Right lung (tissue), 10 donors: ENCODE measurements at places on chromosomes 7 and 10. TPM values are rescaled to one million over a fixed set of nuclear protein-coding genes. Genes with fewer than 3 reads are reported as not detected.

GRCh38 chr7:16836481-16836880 is 31.7 kb upstream of the AGR2 start:
- DNase-seq, result no peak

DNA sequence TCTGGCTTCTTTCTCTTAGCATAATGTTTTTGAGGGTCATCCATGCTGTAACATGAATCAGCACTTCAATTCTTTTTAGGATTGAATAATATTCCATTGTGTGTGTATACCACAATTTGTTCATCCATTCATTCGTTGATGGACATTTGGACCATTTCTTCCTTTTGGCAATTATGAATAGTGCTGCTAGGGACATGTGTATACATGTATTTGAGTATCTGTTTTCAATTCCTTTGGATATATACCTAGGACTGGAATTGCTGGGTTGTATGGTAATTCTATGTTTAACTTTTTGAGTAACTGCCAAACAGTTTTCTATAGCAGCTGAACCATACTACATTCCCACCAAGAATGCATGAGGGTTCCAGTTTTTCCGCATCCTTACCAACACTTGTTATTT is 39.2 kb downstream of the GBF1 start:
- DNase-seq, result no peak

- DNase-seq, result no peak
Observed at GRCh38 chr7:48096273-48096672, 7.2 kb downstream of the UPP1 start.

GRCh38 chr10:132407846-132408278 is 10.9 kb downstream of the PWWP2B start:
- peak; percentile 80 for DNase-seq

DNA sequence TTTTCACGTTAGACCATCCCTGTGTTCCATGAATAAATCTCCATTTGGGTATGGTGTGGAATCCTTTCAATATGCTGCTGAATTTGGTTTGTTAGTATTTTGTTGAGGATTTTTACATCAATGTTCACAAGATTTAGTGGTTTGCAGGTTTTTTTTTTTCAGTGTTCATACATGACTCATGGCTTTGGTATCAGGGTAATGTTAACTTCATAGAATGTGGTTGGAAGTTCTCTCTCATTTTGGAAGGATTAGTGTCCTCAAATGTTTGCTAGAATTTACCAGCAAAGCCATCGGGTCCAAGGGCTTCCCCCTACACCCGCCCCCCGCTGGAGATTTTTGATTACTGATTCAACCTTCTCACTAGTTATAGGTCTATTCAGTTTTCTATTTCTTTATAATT is 398.0 kb downstream of the NXPH1 start:
- no peak for DNase-seq

GRCh38 chr10:13117841-13118783 is 18.1 kb downstream of the OPTN start:
- DNase-seq, result no peak

The LAMB4 gene
- 0.10 TPM for polyA plus RNA-seq

The SLC18A3 gene
- polyA plus RNA-seq, result not detected

The PDLIM1 gene
- polyA plus RNA-seq, result 92.6 TPM
